Gastrocnemius medialis (tissue), 4 donors: ENCODE measurements at places on chromosomes 5 and 9.

- no peak for DNase-seq
Observed at GRCh38 chr9:13478160-13478559, 198.7 kb upstream of the MPDZ start.

GRCh38 chr5:158051036-158051435, 192.1 kb upstream of the CLINT1 start:
- DNase-seq = no peak

DNA sequence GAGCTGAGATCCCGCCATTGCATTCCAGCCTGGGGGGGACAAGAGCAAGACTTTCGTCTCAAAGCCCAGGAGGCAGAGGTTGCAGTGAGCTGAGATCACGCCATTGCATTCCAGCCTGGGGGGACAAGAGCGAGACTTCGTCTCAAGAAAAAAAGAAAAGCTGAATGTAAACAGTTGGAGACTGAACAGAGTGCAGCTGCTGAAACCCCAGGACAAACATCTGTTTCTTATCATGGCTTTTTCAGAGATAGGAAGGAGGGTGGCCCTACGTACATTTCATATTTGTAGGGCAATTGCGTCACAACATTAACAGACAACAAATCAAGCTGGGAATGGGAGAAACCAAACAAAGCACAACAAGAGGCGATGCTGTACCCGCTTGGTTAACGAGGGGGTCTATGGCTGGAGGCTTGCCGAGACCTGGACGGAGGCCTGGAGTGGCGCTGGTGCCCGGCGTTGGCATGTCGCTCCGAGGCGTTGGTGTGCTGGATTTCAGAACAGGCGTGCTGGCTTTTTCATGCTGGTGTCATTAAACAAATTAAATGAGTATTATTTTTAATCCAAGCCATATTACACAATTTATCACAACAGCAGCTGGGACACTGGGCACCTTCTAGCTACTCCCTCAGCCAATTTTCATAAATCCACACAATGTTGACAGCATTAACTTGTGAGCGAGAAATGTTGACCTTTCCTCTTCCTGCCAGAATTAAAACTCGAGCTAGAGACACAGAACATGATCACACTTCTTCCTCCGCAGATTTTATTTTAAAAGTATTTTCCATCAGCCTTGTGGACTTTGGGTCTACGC, 76.1 kb downstream of the TLE1 start:
- peak; percentile 67 for DNase-seq

GRCh38 chr5:125484742-125485641, 738.6 kb upstream of the ZNF608 start:
- DNase-seq = peak; percentile 84

GRCh38 chr9:89628601-89629000, 23.8 kb downstream of the GADD45G start:
- DNase-seq = no peak

DNA sequence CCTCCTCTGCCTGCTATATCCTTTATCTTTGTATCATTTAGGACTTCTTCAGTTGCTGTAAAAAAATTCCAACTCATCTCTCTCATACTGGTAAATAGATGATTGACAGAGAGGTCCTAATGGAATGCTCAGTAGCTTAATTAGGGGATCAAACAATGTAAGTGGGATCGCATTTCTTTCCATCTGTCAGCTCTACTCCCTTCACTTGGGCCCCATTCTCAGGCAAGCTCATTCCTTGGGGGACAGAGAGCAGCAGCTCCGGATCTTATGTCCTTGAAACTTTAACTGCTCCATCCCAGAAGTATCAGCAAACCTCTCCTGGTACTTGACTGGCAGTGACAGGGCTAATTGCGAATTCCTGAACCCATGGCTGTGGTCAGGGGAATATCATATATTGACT, 146.7 kb downstream of the YTHDC2 start:
- DNase-seq = no peak

- no peak for DNase-seq
Observed at GRCh38 chr5:71839096-71839884, 120.2 kb downstream of the CARTPT start.

DNA sequence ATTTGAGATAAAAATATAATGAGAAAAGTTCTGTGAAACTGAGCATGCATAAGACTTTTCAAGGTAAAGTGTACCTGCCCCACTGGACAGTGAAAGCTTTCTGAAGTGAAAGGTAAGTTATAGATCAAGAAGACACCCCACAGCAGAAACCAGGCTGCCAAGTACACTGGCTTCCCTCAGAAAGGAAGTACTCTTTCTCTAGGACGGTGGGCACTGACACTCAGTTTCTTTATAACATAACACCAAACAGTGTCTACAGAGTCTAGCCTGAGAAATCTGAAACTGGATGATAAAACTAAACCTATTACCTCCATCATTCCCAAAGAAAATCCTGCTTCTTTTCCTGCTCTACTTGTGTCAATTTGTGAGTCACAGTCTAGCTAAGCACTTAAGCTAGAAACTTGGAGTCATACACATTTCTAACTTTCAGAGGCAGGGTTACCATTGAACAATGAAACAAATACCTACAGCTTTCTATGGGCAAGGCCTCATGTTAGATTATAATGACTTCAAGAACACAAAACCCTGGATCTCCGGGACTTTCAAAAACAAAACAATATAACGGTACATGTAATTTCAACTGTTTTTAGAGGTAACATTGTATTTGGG, 136.7 kb downstream of the CPLANE1 start:
- no peak for DNase-seq

- DNase-seq = no peak
Observed at GRCh38 chr5:53994148-53994547, 316.2 kb downstream of the ARL15 start.

- no peak for DNase-seq
Observed at GRCh38 chr9:84374516-84374915, 34.0 kb upstream of the SLC28A3 start.
